Stimulated activated CD8-positive, alpha-beta memory T cell treated with anti-CD3 and anti-CD28 coated beads, Interleukin-4, amount 100 ng/mL, for 1 hour (primary cell): ENCODE measurements at places on chromosomes 3 and 15.

DNA sequence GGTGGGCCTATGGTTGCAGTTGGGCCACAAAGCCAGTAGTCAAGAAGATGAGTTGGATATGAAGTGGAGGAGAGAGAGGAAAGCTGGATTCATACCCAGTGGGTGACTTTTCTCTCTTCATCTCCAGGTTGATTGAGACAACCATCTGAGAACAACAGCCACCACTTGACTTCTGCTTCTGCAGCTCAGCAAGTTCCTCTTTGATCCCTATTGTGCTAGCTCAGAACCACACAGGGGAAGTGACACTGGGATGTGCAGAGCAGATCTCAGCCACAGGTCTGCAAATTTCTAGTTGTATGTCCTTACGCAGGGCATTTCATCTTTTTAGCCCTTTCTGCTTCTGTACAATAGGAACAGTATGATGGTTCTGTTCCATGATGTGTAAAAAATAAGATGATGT, 459.2 kb upstream of the ARRDC4 start:
- DNase-seq: no peak

DNA sequence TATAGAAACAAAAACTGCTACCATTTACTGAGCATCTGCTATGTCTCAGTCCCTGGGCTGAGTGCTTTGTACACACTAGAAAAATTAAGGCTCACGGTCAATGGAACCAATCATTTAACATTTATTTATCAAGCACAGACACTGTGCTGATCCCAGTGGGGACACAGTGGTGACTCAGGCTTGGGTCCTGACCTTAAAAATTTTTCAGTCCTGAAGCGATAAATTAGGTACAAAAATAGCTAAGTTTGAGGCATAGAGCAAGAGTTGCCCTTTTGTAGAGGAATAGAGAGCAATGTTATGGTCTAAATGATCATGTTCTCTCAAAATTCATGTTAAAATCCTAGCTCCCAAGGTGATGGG, 85.1 kb downstream of the CRYGS start:
- DNase-seq: no peak

GRCh38 chr3:42394579-42395288, 15.7 kb downstream of the LYZL4 start:
- no peak for DNase-seq

DNA sequence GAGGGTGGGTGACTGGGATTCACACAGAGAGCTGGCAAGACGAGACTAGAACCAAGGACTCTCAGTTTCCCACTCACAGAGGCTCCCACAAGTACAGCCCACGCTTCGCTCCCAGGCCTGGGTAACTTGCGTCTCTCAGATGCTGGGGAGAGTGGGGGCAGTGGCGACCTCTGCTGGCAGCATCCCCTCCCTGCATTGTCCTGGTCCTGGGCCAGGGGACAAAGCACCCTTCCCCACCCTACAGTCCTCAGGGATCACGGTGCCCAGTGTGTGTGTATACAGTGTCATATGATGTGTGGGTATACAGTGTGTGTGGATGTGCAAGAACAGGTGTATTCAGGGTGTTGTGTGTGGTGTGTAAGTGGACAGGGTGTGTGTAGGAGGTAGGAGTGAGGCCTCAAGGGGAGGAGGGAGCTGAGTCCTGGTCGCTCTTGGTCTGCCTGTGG, 12.8 kb downstream of the VILL start:
- DNase-seq: peak; percentile 21

DNA sequence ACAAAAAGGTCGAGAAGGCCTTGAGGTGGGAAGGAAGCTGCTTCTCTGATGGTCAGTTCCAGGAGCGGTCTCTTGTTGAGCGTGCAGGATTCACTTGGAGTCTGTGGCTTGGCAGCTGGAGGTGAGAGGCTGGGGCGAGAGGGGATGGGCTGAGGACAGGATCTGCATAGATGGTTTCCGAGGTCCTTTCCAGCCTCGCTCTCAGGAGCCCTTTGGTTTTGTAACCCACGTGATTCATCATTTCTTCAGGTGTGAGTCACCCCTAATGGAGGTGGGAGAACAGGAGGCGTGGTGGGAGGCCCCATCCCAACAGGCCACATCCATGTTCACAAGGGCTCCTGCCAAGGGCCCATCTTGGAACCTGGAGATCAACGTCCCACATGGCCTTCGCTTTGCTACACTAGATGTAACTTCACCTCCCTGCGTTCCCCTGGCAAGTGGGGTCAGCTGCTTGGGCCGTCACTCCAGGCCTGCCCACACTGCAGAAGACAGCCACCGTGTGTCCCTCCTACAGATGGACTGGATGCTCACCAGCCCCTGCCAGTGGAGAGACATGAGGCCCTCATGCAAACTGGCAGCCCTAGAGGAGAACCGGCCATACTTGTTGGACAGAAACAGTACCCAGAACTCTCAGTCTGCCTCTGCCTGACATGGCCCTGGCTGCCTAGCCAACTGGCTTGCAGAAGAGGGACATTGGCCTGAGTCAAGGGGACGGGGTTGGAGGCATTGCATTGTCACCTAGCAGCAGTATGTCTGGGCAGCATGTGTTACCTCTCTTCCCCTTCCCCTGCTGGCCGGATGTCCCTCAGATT, 1.6 kb upstream of the PCSK6 start:
- DNase-seq: no peak

DNA sequence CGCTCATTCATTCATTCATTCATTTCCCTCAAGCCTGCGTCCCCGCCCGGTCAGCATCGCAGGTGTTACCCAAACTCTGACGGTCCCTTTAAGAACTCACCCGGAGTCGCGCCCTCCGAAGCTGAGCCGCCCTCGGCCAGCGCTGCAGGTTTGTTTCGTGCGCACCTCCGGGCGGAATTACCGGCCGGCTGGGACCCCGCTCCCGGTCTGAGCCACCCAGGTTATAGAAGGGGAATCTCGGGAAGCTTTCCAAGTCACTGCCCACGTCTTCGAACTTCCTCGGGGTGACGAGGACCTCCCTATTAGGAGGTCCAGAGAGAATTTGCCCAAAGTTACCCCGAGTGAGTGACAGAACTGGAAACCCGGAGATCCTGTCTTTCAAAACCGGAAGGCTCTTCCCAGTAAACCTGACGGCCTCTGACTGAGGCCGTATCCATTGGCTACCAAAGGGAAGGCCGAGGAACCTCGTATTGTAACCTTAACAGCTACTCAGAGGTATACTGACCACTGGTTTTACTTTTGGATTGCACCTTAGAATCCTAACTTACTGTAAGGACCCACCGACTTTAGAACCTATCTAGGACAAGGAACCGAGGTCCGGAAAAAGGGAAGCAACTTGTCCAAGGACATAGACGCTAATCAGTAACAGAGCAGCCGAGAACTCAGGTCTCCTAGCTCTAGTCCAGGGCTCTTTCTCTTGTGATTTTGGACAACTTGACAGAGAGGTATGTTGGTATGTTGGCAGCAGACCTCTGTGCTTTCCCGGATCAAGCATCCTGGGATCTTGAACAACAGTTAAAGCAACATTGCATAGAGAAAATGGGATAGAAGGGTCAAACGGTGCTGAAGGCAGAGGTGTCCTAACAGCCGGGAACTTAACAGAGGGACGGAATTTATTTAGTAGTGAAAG, 788 bp upstream of the DLG1 start:
- no peak for DNase-seq

DNA sequence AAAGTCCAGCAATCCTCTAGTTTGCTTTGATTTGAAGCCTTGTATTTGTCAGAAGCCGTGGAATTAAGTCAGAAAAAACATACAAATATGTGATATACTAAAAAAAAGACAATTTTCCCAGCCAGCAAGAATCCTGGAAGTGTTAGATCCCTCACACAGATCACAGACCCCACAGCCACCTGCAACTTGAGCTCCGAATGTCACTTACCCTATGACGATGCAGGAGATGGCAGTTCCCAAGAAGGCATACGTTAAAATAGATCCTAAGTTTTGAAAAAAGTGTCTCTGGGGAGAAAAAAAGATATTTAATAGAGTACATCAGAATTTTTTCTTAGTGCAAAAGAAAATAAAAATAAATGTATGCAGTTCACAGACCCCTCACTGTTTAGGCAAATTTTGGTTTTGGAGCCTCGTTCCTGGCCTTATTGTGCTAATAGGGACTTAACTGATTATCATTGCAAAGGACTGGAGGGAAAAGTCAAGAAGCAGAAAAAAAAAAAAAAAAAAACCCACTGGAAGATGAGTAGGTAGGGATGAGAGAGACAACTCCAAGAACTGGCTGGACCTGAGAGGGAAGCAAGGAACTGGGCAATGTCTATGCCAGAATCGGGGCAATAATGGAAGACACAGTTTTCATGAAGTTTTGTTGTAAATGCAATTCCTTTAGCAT, 53.3 kb downstream of the SLC9A9 start:
- no peak for DNase-seq

GRCh38 chr3:35322070-35322469, 317.3 kb upstream of the ARPP21 start:
- no peak for DNase-seq

DNA sequence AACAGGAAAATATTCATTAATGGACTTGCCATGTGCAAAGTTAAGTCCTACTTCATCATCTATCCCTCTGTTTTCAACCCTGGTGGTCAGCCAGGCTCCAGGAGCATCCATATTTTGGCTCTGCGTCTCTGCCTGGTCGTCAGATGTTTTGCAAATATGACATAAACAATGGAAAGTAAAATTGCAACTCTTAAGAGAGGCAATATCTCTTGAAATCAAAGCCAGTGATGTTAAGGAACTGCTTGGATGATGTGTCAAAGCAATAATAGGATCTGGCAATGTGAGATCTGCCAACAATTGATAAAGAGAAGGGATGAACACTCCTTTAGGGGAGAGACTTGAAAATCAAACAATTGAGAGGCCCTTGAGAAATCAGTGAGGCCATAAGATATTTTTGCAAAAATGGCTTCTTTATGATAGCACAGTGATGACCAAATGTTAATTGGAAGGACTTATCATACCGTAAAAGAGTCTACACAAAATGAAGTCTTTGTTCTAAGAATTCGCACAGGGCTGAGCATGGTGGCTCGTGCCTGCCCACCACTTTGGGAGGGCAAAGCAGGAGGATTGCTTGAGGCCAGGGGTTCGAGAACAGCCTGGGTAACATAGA, 6.5 kb downstream of the ABHD6 start:
- DNase-seq: no peak

DNA sequence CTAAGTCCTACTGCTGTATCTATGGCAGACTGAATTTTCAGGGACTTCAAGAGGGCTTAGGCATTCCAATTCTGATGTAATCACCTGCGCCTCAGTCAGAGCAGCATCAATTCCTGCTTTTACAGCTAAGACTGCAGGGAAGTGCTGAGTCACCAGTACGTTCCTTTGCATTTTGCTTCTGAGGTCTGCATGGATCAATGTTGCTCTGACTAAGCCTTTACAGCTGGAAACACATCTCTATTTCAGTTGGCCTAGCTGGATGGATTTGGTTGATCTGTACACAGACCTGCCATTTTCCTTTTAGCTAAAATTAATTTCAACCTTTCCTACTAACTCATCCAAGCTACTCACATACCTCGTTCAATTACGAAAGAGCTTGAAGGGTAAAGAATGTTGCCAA, 51.3 kb downstream of the ETV5 start:
- DNase-seq: no peak

GRCh38 chr3:157347577-157348303, 88.9 kb upstream of the PTX3 start:
- DNase-seq: no peak

DNA sequence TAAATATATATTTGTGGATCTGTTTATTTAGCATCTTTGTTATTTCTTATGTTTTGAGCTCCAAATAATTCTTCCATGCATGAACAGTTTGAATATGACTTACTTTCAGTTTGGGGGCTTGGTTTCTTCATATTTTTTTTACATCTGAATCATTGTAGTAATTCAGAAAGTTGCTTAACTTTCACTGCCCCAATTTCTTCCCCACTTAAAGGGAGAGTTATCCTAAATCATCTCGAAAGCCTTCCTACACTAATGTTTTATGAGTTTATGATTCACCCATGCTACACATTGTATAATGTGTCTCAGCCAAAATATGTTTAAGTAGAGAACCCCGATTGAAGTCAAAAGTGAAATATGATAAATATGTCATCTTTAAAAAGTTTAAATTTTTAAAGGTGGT, 47.8 kb downstream of the SPRED1 start:
- no peak for DNase-seq

GRCh38 chr15:79090487-79091203, at the start of gene RASGRF1:
RASGRF1 (minus strand) TSS chr15:79090780; CDS start chr15:79090498, 282 bp downstream.
- no peak for DNase-seq

- DNase-seq: no peak
Observed at GRCh38 chr15:99717161-99718009, 15.9 kb downstream of the LYSMD4 start.

- no peak for DNase-seq
Observed at GRCh38 chr3:151660885-151661284, 72.8 kb upstream of the AADACL2 start.

GRCh38 chr15:92402751-92403150, 9.1 kb downstream of the ST8SIA2 start:
- no peak for DNase-seq

- DNase-seq: no peak
Observed at GRCh38 chr3:102727340-102727739, 292.5 kb downstream of the ZPLD1 start.

GRCh38 chr15:69666921-69667811, 214.5 kb downstream of the RPLP1 start:
- DNase-seq: no peak

DNA sequence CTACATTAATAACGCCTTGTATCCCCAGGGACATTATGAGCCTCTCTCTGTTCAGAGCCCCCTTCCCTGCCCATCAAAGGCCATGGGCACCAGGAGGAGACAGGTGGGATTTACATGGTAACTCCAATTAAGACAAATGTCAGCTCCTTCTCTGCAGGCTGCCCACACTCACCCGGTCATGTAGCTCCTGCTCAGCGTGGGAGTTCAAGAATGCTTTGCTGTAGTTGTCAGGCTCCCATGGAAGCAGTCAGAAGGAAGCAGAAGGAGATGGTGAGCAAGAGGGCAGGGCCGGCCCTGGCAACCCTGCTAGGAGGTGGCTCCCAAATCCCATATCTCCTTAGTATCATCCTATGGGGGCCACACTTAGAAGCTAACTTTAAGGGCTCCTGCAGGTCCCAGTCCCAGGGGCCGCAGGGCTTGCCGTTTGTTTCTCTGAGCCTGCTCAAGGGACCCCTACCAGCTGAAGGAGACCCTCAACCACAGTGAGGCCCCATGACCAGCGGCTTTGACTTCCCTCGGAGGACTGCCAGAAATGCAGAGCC, 218.4 kb upstream of the TLE3 start:
- DNase-seq: no peak

- no peak for DNase-seq
Observed at GRCh38 chr15:80315289-80315987, 63.4 kb upstream of the CTXND1 start.
